ENCODE measurements at places on chromosomes 11 and 22. TPM values are rescaled to one million over a fixed set of nuclear protein-coding genes. Genes with fewer than 3 reads are reported as not detected.

DNA sequence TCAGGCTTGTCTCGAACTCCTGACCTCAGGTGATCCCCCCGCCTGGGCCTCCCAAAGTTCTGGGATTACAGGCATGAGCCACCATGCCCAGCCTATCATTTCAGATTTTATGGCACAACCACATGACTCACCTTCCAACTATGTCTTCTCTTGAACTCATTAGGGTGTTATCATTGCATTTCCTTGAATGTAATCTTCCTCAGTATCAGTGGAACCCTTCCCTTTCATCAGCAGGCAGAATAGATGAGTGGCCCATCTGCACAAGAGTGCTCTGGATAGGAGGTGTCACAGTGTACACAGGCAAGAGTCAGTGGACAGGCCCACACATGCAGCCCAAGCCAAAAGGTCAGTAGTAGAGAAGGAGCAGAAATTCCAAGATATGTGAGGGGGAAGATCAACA, 29.1 kb upstream of the AQP11 start:
- DNase-seq, result no peak

DNA sequence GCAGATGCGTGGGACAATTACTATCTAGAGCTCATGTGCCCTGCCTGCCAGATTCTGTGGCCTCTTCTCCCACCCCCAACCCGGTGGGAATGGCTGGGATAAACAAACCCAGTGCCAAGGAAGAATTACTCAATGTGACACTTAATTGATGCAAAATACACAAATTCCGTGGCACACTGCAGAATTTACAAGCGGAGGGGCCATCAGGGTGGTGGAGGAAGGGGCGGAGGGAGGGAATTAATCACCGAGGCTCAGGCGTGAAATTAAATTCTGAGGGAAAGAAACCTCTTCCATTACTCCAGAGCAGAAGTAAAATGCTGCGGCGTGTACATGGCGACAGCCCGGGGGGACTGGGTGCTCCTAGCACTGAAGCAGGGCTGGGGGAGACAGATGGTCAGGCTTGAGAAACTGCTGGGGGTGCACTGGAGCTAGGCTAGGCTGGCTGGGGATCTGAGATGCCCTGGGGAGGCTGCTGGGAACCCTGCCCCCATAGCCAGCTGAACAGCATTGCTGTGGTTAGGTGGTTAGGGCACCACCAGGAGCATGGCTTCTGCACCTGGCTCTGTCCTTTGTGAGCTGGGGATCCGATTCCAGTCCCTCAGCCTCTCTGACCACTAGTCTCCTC, 200.6 kb downstream of the CEP164 start:
- no peak for DNase-seq

Gene ANKRD49
- total RNA-seq, result 4.4 TPM

Gene PRG3
- total RNA-seq, result not detected

DNA sequence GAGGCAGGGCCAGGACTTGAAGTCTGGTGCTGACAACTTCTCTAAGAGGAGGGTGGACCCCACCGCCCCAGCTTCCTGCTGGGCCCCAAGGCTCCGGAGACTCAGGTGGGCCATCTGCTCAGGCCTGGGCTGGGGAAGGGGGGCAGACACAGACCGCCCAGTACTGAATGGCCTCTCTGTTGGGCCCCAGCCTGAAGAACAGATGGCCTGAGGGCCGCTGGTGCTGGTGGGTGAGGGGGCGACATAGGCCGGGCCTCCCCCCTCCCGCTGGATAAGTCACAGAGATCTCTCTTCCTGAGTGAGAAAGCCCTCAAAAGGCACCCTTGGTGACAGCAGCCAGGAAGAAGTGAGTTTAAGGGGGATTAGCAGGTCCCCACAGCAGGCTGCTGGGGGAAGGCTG, 12.5 kb upstream of the TP53I11 start:
- DNase-seq, result no peak

DNA sequence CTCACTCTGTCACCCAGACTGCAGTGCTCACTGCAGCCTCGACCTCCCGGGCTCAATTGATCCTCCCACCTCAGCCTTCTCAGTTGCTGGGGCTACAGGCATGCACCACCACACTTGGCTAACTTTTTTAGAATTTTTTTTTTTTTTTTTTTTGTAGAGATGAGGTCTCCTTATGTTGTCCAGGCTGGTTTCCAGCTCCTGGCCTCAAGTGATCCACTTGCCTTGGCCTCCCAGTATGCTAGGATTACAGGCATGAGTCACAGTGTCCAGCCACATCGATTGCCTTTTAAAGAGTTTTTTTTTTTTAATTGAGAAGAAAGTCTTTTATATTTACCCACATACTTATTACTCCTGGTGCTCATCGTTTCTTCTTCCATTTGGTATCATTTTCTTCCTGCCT, 30.0 kb downstream of the PARVG start:
- DNase-seq, result no peak

GRCh38 chr11:116938471-116939070, 101.1 kb upstream of the APOA1 start:
- DNase-seq, result no peak

Gene LRRC56
- total RNA-seq, result 1.1 TPM

GRCh38 chr22:35911877-35912276, 116.7 kb downstream of the RBFOX2 start:
- DNase-seq, result no peak

DNA sequence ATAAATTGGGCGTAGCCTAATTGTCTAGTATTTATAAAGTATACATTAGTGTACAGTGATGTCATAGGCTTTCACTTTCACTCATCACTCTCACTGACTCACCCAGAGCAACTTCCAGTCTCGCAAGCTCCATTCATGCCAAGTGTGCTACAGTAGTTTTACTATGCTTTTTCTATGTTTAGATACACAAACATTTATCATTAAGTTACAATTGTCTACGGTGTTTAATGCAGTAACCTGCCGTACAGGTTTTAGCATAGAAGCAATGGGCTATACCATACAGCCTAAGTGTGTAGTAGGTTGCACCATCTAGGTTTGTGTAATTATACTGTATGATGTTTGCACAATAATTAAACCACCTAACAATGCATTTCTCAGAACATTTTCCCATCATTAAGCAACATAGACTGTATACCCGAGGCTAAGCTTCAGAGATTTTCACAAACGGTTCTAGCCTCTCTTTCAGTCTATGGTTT, 17.5 kb downstream of the OR9G1 start:
- no peak for DNase-seq

Gene PATZ1
- 12.9 TPM for total RNA-seq

- peak; percentile 28 for DNase-seq
Observed at GRCh38 chr22:22706253-22706915, 62.0 kb downstream of the GGTLC2 start.

Gene GRIK4
- total RNA-seq, result 0.07 TPM

Gene IL18
- 4.5 TPM for total RNA-seq

DNA sequence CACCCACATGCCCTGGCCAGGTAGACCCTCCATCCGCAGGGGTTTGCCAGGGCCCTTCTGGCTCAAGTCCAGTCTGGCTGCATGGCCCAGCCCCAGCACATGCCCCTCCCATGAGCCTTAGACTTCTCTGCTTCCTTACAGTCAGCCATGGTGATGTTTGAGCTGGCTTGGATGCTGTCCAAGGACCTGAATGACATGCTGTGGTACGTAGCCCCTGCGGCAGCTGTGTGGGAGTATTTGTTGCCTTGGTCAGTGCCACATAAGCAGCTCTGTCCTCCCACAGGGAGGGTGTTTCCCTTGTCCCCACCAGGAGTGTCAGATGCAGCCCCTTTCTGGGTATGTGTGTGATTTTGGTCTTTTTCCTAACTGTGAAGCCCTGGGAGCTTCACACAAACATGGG, 17.5 kb downstream of the CDC45 start:
- DNase-seq, result no peak

Gene YWHAH
- 97.5 TPM for total RNA-seq

Gene SYT12
- 10.1 TPM for total RNA-seq

Gene ZP1
- total RNA-seq, result not detected

Gene CLTCL1
- total RNA-seq, result 4.1 TPM

Gene HBG2
- not detected for total RNA-seq

DNA sequence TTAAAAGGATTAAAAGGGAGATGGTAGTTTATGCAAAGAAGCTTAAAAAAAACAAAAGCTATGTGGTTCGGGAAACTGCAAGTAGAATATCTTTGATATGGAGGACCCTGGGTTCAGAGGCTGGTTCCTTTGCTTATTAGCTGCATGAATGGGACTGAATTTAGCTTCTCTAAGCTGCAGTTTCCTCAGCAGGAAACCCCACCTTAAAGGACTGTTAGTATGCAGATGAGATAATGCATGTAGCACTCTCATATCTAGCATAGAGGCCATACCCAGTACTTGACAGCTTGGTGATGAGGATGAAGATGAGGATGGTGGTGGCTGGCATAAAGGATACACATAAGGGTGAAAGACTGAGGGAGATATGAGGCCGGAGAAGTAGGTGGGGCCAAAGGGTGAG, 134.6 kb downstream of the RRAS2 start:
- DNase-seq, result no peak

DNA sequence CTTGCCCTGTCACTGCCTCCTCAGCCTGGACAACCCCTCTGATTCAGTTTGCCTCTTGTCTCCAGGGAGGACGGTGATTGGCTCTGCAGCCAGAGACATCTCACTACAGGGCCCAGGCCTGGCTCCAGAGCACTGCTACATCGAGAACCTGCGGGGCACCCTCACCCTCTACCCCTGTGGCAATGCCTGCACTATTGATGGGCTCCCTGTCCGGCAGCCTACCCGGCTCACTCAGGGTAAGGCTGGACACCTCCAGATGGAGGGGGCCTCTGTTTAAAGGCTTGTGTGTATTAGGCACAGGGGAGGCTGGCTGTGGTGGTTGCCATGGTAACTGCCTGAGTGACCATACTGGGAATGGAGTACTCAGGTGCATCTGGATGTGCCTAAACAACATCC, 8.6 kb downstream of the PHLDB1 start:
- DNase-seq, result no peak

- DNase-seq, result peak; percentile 44
Observed at GRCh38 chr22:44407171-44407986, 90.7 kb downstream of the RTL6 start.

DNA sequence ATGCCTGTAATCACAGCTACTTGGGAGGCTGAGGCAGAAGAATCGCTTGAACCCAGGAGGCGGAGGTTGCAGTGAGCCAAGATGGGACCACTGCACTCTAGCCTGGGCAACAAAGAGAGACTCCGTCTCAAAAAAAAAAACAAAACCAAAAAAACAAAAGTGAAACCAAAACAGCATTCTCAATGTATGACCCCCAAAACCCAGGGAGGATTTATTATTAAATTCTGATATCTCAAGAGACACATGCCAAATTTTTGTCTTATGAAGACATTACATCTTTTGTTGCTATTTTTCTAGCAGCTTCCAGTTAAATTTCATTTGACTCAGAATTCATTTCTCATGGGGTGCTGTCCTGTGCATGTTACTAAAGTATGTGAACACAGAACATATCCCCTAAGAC, 3.0 kb upstream of the YPEL4 start:
- no peak for DNase-seq

DNA sequence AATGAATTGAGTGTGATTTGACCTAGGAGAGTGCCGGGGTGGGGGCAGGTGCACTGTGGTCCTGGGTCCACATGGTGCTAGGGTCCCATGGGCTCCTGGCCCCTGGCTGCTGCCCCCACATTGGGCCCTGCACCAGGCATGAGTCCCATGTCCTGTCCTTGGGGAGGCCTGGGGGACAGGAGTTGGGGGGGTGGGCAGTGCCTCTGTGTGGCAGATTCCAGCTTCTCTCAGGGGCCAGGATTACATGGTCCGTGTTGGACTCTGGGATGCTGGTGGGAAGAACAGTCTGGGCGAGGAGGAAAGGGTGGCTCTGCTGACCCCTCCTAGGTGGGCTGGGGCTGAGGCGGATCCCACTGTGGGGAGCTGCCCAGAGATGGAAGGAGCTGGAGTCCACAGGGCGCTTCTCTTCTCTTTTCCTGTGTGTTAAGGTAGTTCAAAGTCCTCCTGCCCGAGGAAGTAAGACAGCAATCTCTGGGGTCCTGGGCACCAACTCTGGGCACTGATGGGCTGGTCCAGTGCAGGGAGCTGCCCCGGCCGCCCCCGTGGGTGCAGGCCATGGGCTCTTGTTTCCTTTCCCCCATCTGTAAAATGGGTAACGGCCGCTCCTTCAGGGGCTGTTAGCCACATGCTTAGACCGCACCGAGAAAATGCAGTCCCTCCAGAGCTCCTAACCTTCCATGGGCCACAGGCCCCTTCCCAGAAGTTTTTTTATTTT, 19.8 kb downstream of the KCNQ1 start:
- no peak for DNase-seq

GRCh38 chr11:24805671-24806070, 308.8 kb downstream of the LUZP2 start:
- no peak for DNase-seq

DNA sequence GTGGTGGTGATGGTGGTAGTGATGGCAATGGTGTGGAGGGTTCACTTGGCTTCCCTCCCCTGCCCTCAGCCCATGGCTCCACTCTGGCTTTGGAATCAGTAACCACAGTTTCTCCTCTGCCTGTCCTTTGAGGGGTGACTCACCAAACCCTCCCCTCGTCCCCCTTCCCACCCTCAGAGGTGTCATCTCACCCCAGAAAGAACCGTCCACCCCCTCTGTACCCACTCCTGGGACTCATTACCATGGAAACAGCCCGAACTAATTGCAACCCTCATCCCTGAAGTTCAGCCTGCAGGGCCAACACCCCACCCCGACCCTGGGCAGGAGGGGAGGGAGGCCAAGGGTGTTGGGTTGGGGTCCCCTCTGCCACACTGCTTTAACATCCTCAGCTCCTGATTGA, 26.6 kb downstream of the PHLDB1 start:
- DNase-seq, result no peak

GRCh38 chr11:439315-440064, 2.3 kb downstream of the ANO9 start:
- no peak for DNase-seq

DNA sequence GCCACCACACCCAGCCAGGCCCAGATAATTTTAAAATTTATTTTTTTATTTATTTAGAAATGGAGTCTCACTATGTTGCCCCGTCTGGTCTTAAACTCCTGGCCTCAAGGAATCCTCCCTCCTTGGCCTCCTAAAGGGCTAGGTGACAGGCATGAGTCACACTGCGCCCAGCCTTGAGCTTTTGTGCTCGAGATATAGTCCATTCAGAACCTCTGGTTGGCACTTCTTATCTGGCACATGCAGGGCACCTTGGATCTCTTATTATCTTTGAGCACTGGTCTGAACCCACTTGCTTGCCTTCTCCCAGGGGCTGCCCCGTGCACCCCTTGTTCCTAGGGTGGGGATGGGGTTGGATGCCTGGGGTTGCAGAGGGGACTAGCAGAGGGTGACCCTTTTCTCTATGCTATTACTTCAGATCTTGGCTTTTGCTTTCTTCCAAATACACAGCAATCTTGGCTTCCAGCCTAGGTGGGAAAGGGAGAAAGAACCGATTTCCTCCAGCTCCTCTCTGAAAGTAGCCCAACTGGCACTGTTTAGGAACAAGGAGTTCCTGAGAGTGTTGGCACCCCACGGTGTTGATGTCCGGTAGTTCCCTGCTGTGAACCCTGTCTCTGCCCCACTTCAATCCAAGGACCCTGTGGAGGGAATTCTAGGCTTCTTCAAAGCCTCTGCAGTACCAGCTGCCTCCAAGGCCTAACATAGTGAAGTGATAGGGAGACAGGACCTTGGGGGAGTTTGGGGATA, 1.3 kb upstream of the SLC3A2 start:
- DNase-seq, result no peak

Gene KRTAP5-7
- 0.24 TPM for total RNA-seq

All from right lobe of liver (tissue), 6 donors.